ENCODE measurements at places on chromosomes 13 and 19.

- no peak for DNase-seq
Observed at GRCh38 chr19:54792814-54793213, 10.6 kb upstream of the KIR2DL4 start.

- no peak for DNase-seq
Observed at GRCh38 chr13:86584301-86584700, 785.1 kb upstream of the SLITRK6 start.

DNA sequence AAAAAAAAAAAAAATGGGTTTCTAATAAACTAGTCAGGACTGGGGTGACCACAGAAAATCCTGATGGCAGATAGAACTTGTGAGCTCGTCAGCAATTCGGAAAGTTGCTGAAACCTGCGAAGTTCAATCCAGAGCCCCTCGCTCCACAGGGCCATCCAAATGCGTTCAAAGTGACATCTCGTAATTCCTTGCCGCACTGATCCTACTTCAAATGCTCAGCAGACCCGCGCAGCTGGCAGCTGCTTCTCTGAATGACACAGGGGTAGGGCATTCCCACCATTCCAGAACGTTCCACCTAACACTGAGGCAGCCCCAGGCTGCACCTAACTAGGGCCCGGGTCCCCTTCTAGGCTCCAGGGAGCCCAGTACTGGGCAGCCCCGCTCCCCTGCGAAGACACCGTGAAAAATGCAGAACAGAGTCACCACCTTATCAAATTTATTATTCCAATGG, 4.8 kb upstream of the DAPK3 start:
- no peak for DNase-seq

- peak; percentile 88 for DNase-seq
Observed at GRCh38 chr19:36198119-36198518, 16.3 kb downstream of the ZNF565 start.

DNA sequence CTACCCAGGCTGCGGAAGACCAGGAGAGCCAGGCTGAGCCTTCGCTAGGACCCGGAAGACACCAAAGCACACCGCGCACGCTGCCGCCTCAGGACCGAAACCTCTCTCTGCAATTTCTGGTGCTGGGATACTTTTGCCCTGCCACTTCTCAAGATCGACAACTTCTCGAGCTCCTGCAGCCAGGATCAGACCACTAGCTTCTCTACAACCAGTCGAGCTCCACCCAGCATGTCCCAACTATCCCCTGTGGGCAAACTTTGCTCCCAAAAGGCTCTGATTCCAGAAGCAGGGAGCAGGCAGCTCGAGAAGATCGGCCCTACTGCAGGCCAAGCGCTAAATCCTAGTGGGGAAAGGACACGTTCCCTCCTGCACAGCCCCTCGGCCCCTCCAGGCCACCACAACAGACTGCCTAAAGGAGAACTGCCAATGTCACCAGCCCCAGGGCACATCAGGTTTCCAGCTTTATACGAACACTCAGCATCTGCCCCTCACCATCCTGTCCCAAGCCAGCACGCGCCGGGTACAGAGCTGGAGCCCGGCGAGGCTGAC, 979 bp downstream of the AKAP8 start:
- peak; percentile 16 for DNase-seq

DNA sequence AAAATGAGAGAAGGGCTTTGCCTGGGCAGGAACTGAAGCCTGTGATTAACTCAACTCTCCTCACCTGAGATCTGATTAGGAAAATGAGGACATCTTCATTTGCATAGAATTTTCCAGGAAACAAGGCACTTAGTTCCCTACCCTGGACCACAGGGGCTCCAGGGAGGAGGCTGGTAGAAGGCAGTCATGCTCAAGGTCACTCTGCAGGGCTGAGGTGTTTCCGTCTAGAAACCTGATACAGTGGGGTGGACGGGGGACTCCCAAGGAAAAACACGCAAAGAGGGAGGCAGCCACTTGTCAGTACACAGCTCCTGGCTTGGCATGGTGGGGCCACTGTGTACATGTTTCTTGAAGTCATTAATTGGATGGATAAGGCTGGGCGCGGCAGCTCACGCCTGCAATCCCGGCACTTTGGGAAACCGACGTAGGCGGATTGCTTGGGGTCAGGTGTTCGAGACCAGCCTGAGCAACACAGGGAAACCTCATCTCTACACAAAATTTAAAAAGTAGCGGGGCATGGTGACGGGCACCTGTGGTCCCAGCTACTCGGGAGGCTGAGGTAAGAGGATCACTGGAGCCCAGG, 6.0 kb downstream of the KLK14 start:
- no peak for DNase-seq

- no peak for DNase-seq
Observed at GRCh38 chr19:815775-816499, 5.8 kb downstream of the PLPPR3 start.

GRCh38 chr13:95368998-95369397, 67.7 kb upstream of the ABCC4 start:
- DNase-seq: no peak

GRCh38 chr19:55483706-55484592, 1.0 kb upstream of the NAT14 start:
- DNase-seq: no peak

GRCh38 chr19:33535226-33535625, 13.6 kb upstream of the PEPD start:
- no peak for DNase-seq

- no peak for DNase-seq
Observed at GRCh38 chr19:19049406-19049805, 14.4 kb upstream of the SLC25A42 start.

DNA sequence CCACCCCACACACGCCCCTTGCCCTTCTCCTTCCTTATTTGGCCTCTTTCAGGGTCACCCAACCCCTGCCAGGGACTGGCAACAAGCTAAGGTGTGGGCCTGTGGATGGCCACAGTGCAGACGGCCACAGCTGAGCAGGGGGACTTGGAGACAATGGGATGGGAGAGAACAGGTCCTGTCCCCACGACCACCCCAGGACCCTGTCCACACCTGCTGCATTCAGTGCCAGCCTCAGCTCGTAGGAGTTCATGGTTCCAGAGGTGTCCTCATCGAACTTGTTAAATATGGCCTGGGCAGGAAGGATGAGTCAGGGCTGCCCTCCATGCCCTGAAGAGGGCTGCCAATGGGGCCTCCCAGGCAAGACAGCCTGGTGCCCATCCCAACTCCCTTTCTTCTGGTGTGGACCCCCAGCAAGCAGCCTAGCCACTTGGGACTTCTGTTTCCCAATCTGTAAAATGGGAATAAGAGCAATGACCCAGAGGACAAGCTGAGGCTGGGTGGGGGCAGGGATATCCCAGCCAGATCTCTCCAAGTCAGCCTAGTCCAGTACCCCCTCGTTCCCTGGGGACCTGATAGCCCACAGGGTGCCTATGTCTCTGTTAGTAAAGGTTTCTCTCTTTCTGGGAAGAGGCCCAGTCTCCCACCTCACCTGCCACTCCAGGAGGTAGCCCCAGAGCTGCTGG, 10.6 kb downstream of the CAPN12 start:
- DNase-seq: no peak

DNA sequence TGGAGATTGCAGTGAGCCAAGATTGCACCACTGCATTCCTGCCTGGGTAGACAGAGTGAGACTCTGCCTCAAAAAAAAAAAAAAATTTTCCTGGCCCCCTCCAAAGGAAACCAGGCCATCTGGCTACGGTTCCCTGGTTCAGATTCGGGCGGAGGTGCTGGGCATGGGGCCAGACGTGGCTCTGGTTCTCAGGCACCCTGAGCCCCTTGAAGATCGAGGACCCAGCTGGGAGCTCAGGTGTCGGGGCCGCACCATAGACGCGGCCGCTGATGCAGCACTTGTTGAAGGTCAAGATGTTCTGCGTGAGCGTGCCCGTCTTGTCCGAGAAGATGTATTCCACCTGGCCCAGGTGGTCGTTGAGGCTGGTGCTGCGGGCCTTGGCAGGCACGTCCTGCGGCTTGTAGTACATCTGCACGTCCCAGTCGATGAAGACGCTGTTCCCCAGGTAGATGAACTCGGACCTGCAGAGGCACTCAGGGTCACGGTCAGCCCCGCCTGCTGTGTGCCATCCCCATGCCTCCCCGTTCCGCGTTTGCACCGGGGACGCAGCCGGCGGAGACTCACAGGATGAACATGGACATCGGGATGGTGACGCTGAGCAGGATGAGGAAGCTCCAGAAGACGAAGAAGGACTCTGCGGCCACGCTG, 12.3 kb downstream of the ATP8B3 start:
- DNase-seq: no peak

DNA sequence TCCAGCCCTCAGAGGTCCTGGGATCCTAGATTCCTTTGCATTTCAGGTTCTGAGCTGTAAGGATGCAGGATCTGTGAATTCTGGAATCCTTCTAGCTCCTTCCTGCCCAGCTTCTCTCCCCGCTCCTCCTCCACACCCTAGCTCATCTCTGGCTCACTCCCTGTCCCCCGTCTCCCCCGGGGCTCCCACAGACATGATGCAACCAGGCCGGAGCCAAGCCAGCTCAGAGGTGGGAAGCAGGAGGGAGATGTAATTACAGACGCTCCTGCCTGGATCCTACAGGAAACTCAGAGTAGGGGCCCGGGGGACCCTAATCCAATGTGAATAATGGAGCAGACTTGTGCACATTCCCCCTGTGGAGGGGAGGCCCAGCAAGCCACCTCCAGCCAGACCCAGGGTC, 4.5 kb downstream of the GNG8 start:
- DNase-seq: no peak

- no peak for DNase-seq
Observed at GRCh38 chr13:59247171-59247570, 916.6 kb downstream of the DIAPH3 start.

- no peak for DNase-seq
Observed at GRCh38 chr13:89828506-89828905, 1519.0 kb upstream of the MIR17HG start.

DNA sequence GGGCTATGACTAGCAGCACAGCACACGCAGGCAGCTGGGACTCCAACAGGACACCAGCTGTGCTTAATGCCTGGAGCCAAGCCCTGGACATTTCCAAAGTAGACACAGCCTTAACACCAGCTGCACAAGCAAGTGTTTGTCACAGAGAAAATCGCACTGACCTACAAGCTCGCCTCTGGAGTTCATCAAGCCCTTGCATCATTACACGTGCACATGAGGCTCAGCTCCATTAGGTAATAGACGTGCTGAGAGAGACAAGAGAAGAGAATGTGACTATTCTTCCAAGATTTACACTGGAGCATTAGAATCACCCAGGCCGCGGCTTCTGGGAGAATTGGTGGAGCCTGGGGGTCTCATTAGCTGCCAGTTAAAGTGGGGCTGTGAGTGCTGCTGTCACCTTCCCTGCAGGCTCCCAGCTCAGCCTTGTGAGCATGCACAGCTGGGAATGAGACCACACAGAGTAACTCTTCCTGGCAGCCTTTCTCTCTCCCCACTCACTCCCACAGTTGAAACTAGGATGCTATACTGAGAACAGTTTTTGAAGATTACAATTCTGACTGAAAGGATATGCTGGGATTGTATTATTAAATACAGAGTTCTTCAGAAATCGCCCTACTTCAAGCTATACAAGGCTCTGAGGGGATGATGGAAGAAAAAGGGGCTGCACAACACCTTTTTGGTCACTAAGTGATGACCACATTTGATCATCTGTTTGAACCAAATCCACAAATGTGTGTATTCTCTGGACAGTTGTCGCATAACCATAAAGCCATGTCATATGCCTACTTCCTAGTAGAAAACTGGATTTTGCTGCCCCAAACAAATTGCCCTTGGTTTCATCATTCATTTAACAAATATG, 10.5 kb downstream of the STOML3 start:
- peak; percentile 3 for DNase-seq

DNA sequence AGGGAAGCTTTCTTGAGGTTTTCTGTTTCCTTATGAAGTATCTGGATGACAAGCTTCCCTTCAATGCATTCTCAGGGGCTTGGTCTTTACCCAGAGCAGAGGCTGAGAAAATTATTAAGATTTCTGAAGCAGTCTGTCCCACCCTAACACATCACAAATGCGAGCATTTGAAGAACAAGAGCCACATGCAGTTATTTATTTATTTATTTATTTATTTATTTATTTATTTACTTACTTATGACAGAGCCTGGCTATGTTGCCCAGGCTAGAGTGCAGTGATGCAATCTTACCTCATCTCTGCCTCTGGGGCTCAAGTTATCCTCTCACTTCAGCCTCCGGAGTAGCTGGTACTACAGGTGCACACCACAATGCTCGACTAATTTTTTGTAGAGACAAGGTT, 38.4 kb downstream of the SPRYD7 start:
- no peak for DNase-seq

DNA sequence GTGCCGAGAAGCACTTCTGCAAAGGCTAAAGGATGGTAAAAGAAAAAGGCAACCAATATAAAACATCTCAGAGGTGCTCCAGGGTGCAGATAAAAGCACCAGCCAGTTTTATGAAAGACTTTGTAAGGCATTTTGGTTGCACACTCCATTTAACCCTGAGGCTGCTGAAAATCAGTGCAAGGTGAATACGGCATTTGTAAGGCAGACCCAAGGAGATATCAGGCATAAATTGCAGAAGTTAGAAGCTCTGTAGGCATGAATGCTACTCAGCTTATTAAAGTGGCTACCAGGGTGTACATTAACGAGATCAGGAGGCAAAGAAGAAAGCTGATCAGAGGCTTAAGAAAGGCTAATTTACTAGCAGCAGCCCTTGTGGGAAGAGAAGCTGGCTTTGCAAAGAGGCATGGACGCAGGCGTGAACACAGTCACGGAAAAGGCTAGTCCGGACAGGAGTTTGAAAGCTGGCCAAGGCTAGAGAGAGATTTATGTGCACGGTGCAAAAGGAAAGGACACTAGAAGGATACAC, 99.6 kb downstream of the ZNF429 start:
- DNase-seq: no peak

DNA sequence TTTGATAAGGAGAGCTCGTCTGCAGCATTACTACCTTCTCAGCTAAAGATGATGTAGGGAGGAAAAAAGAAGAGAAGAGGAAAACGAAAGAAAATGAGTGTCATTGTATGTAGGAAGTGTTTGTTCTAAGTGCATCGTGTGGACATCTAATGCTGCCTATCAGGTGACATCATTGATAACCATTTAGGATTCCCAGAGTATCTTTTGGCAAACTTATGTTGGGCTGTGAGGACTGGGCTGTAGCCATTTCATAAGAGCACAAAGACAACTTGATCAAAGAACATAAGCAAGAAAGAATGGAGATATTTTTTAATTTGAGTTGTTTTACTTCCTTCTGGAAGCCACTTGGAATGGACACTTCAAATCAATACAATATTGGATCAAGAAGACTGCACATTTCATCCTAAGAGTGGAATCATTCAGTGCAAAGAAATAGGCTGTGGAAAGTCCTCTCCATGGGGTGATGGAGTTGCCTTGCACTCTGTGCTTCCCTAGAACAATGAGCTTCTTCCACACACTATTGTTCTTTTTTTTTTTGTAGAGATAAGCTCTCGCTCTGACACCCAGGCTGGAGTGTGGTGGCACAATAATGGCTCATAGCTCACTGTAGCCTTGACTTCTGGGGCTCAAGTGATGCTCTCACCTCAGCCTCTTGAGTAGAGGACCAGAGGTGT, 52.4 kb upstream of the UBL3 start:
- DNase-seq: no peak

DNA sequence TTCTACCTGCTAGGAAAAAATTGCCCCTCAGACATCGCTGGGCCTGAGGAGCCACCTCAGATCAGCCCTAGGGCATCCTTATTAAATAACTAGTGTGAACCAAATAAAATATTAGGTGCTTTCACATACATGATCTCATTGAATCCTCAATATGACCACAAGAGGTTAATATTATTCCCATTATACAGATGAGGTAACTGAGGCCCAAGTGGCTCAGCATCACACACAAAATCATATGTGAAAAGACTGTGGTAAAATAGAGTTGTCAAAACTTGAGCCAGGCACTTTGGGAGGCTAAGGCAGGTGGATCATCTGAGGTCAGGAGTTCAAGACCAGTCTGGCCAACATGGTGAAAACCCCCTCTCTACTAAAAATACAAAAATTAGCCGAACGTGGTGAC, 2.9 kb upstream of the DMKN start:
- DNase-seq: no peak

GRCh38 chr19:7287722-7288121, 6.5 kb downstream of the INSR start:
- DNase-seq: no peak
